Glomerular endothelial cell (primary cell): ENCODE measurements at places on chromosomes 5 and 9. TPM values are rescaled to one million over a fixed set of nuclear protein-coding genes. Genes with fewer than 3 reads are reported as not detected.

PCDHB6 gene
- total RNA-seq = 0.05 and 0.06 TPM in 2 replicates

ELOVL7 gene
- total RNA-seq = 0.73 TPM in 1 of 2 replicates, not detected in the other

C1QTNF2 gene
- total RNA-seq = 0.06 and 0.29 TPM in 2 replicates

GRCh38 chr9:128001779-128002298 is 21.1 kb upstream of the EEIG1 start:
- no peak for DNase-seq
